Temporal lobe (tissue), 4 donors: ENCODE measurements at places on chromosomes 6 and 20. TPM values are rescaled to one million over a fixed set of nuclear protein-coding genes. Genes with fewer than 3 reads are reported as not detected.

The DDO gene
- 0.25 TPM for total RNA-seq

The REM1 gene
- total RNA-seq: not detected

The RPS21 gene
- 347 TPM for total RNA-seq

The TCEA2 gene
- total RNA-seq: 30.0 TPM

The FAM83D gene
- total RNA-seq: 2.0 TPM

The LINC00237 gene
- 2.7 TPM for total RNA-seq

The MSH5 gene
- 2.5 TPM for total RNA-seq

The VWA7 gene
- 0.98 TPM for total RNA-seq

The GRM4 gene
- total RNA-seq: 3.7 TPM

The HSPA12B gene
- total RNA-seq: 2.7 TPM

The ZC2HC1B gene
- not detected for total RNA-seq

The TRIM31 gene
- not detected for total RNA-seq

The SLC17A4 gene
- total RNA-seq: under 0.01 TPM

The C20orf144 gene
- not detected for total RNA-seq

The NMBR gene
- 4.7 TPM for total RNA-seq

The SLC26A8 gene
- 3.2 TPM for total RNA-seq

The TMC2 gene
- total RNA-seq: 3.4 TPM

The PEX3 gene
- total RNA-seq: 22.1 TPM

The SRMS gene
- total RNA-seq: not detected

The TGM3 gene
- 0.25 TPM for total RNA-seq

The LY6G6F gene
- total RNA-seq: not detected

The CGA gene
- total RNA-seq: not detected

The GABRR1 gene
- not detected for total RNA-seq

The DEFB114 gene
- not detected for total RNA-seq

The VIP gene
- total RNA-seq: 3.0 TPM

The ARMH2 gene
- total RNA-seq: not detected

The HLA-DOB gene
- total RNA-seq: not detected

The POM121L2 gene
- not detected for total RNA-seq
